Calu3 (cell line): ENCODE measurements at places on chromosomes 7 and 10. TPM values are rescaled to one million over a fixed set of nuclear protein-coding genes. Genes with fewer than 3 reads are reported as not detected.
A peak's percentile ranks its signal among the peaks of the same experiment; 100 is the strongest.

GRCh38 chr7:30164567-30164966 lies 29.8 kb downstream of the MTURN start:
- peak; percentile 56 for DNase-seq

DNA sequence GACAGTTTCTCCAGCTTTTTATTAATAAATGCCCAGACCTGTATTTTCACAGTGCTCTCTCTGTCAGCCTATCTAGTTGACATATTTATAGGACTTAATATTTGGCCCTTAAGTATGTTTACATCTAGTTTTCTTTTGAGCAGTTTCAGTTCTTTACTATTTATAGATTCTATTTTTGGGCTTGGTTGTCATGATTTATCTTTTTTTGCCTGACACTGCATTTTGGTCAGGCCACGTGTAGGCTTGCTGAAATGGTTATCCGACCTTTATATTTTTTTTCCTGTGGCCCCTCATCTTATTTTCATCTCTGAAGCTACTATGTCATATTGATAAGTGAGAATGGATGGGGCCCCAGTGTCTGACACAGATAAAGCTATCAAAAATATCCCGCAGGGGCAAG lies 515.4 kb upstream of the FZD8 start:
- no peak for DNase-seq

DNA sequence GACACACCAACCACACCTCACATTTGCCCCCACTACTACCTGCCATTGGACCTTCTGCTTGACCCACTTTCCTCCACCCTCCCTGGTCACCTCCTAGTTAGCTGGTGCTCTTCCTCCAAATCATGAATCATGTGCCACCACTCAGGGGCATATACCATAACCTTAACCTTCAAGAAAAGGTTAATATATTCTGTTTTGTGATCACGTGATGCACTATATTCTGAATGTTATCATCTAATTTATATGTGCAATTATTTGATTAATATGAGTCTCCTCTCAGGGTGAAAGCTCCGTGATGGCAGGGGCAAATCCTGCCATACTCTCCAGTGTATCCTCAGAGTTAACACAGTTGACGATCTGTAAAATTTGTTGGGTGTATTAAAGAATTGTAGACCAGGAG lies 635.5 kb downstream of the XPNPEP1 start:
- DNase-seq = no peak

DNA sequence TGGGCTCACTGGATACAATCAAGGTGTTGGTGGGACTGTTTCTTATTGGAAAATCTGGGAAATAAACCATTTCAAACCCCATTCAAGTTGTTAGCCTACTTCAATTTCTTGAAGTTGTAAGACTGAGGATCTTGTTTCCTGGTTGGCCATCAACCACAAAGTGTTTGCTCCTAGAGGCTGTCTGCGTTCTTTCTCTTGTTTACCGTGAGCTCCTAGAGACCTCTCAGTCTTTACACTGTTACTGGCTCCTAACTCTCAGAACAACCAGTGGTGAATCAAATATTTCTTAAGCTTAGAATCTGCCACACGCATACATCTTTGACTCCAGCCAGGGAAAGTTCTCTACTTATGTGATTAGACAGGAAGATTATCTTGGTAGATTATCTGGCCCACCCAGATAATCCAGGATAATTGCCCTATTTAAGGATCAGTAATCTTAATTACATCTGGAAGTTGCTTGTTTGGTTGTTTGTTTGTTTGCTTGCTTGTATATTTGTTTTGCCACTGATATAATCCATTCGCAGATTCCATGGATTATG lies 798.7 kb downstream of the IPMK start:
- no peak for DNase-seq

The MRPS16 gene
- 125 and 126 TPM in 2 replicates for total RNA-seq

The FBXL13 gene
- total RNA-seq = 1.3 and 2.6 TPM in 2 replicates

DNA sequence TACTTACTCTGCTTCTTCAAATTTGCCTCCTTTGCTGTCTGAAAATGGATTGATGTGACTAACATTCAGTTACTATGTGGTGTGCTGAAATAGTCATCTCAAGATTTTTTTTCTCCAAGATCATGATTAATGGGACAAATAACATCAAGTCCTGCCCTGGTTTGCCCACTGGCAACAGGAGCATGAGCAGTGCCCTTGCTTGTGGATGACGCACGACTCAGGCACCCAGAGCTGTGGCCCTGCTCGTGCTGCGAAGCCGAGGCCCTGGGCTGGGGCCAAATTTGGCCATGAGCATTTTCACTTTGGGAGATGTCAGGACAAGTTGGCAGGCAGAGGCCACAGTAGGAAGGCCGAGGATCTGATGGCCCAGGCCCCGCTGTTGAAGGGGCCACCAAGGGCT lies 239.8 kb upstream of the IGFBP3 start:
- no peak for DNase-seq

The MTPN gene
- total RNA-seq = 122 TPM in 2 replicates

DNA sequence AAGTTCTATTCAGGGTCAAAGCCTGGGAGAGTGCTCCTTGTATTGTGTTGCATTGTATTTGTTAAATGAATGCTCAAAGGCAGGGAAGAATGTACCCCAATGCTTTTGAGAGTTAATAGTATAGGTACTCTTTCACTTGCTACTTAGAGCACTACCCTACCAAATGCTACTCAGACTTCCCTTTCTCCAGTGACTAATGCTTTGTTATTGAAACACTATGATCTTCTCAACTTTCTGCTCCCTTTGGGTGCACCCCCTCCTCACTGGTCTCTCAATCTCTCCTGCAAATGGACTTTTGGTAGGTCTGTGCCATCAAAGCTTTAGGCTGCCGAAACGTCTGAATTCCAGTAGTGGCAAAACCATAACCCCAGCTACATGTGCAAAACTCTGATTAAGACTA lies 177.7 kb upstream of the AHR start:
- no peak for DNase-seq

DNA sequence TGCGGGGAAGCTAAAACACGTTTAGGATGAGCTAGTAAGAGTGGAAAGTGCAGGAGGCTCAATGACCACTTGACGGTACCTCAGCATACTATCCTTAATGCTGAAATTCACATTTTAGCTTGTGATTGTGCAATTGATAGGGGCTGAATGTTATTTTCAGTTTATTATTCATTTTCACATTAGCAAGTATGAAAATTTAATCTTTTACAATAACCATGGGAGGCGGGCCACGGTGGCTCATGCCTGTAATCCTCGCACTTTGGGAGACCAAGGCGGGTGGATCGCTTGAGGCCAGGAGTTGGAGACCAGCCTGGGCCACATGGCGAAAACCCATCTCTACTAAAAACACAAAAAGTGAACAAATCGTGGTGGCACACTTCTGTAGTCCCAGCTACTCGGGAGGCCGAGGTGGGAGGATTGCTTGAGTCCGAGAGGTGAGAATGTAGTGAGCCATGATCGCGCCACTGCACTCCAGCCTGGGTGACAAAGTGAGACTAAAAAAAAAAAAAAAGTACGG lies 22.0 kb upstream of the ANLN start:
- DNase-seq = no peak

GRCh38 chr7:43569424-43569823 lies 13.5 kb upstream of the STK17A start:
- DNase-seq = no peak

- DNase-seq = peak; percentile 91
Observed at GRCh38 chr7:27150568-27151340, 1.6 kb downstream of the HOXA3 start.

- no peak for DNase-seq
Observed at GRCh38 chr7:21999896-22000295, 54.2 kb upstream of the CDCA7L start.

- no peak for DNase-seq
Observed at GRCh38 chr10:12783293-12783692, 218.2 kb downstream of the CCDC3 start.

- DNase-seq = no peak
Observed at GRCh38 chr7:135771051-135771450, 22.4 kb upstream of the FAM180A start.

DNA sequence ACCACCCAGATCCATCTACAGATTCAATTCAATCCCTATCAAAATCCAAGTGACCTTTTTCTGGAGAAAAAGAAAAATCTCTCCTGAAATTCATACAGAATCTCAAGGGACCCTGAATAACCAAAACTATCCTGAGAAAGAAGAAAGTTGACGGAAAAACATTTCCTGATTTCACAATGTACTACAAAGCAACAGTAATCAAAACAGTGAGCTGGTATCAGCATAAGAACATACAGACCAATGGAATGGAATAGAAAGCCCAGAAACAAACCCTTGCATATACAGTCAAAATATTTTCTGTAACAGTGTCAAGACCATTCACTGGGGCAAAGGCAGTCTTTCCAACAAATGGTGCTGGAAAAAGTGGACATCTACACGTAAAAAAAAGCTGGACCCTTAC lies 89.9 kb downstream of the JMJD1C start:
- DNase-seq = no peak

DNA sequence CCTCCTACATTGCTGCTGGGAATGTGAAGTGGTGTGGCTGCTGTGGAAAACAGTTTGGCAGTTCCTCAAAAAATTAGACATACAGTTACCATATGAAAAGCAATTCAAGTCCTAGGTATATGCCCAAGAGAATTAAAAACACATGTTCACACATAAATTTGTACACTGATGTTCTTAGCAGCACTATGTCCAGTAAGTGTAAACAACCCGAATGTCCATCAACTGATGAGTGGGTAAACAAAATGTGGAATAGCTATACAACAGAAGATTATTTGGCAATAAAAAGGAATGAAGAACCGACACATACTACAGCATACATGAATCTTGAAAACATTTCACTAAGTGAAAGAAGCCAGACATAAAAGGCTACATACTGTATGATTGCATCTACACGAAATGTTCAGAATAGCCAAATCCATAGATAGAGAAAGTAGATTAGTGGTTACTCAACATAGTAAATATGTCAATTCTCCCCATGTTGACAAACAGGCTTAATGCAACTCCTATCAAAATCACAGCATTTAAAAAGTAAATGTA lies 17.2 kb downstream of the CEP41 start:
- DNase-seq = no peak

DNA sequence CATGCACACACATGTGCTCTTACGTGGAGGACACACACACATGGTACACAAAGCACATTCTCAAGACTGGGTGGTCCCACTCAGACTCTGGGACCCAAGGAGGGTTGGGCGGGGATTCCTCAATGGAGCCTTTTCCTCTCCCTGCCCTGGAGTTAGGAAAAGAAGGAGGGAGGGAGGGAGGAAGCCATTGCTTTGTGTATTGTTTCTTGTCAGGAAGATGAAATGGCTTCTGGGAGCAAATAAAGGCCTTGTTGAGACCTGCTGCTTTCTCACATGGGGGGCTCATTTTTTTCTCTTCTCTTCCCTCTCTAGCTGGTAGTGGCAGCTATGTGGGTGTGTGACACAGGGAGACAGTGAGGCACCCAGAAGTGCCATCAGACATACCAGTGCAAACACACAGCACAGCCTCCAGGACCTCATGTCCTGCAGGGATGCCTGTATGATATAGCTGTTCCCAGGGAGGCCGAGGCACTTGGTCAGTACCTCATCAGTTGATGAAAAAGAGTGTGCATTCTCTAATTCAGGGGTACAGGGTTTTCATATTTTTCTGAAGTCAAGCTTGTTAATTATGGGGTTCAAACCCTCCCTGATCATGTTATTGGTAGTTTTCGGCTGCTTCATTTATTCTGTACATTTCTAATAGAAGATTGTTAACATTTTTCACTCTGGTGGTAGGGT lies 5.7 kb downstream of the AQP1 start:
- no peak for DNase-seq

- no peak for DNase-seq
Observed at GRCh38 chr10:60276232-60276631, 113.4 kb downstream of the ANK3 start.

DNA sequence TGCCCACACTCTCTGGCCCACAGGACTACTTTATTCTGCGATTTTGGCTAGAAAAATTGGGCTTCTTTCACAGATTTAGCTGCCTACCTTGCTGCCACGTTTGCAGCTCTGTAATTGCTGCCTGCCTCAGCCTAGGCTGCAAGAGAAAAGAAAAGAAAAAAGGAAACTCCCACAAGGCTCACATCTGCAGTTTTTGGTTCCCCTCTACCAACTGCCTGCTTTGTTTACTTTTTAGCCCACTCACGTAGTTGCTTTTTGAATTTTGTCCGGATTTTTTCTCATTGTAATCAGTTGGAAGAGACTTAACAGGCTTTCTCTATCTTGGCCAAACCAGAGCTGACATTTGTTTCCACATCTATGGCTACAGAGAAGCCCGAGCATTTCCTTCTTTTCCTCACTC lies 24.3 kb downstream of the SUN3 start:
- DNase-seq = no peak

GRCh38 chr10:11042357-11042756 lies 24.7 kb downstream of the CELF2 start:
- DNase-seq = no peak

DNA sequence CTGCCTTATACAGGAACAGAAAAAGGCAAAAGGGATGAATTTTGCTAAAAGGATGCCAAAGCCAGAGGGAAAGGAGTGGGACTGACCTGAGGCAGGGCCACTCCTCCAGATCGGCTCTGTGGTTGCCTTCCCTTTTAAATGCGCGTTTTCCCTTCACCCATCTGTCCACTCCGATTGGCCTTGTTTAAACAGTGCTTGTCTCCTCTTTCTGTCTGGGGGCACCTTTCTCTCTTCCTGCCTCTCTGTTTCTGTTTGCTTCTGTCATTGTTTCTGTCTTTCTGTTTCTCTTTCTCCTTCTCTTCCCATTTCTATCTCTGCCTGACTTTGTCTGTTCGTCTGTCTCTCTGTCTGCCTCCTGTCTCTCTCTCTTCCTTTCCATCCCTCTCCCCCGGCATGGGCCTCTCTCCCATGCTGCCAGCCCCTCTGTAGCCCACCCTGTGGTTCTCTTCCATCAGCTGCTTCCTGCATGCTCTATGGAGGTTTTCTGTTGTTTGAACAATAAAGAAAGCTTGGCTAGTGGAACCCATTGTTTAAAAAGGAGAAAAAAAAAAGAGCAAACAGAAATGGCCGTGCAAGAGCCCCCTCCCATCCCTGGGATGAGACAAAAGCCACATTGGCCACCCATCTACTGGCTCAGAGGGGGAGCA lies 29.5 kb upstream of the HSPB1 start:
- no peak for DNase-seq

The LEP gene
- not detected in 2 replicates for total RNA-seq

DNA sequence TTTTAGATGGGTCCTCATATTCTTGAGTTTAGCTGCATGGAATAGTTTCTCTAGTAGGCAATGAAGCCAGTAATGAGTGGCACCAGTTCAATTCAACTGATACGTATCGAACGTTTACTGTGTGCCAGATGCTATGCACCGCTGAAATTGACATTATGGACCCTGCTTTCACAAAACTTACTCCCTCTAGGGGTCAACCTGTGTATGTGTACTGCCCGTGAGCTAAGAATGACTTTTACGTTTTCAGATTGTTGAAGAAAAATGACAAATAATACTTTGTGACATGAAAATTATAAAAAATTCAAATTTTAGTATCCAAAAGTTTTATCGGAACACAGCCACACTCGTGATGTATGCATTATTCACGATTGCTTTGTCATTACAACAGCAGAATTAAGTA lies 95.5 kb downstream of the ZMYND11 start:
- DNase-seq = no peak
